Activated T-cell treated with anti-CD3 and anti-CD28 coated beads, Interleukin-2, amount 50 U/mL, for 1 hour (primary cell): ENCODE measurements at places on chromosomes 6 and 20.

- DNase-seq = no peak
These were observed 141.9 kb upstream of the NEDD9 start for GRCh38 chr6:11374036-11375010.

GRCh38 chr6:145277358-145278086, 457.8 kb downstream of the EPM2A start:
- DNase-seq = no peak

DNA sequence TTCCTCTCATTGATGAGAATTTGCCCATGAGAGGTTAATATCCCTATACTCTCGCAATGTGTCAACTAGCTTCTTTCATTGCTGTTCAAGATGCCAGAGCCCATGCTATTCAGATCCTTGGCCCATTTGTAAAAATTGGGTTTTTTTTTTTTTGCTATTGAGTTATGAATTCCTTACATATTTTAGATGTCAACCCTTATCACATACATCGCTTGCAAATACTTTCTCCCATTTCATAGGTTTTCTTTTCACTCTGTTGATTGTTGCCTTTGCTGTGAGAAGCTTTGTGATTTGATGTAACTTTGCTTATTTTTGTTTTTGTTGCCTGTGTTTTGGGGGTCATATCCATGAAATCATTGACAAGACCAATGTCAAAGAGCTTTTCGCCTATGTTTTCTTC, 32.2 kb upstream of the IPCEF1 start:
- DNase-seq = no peak

DNA sequence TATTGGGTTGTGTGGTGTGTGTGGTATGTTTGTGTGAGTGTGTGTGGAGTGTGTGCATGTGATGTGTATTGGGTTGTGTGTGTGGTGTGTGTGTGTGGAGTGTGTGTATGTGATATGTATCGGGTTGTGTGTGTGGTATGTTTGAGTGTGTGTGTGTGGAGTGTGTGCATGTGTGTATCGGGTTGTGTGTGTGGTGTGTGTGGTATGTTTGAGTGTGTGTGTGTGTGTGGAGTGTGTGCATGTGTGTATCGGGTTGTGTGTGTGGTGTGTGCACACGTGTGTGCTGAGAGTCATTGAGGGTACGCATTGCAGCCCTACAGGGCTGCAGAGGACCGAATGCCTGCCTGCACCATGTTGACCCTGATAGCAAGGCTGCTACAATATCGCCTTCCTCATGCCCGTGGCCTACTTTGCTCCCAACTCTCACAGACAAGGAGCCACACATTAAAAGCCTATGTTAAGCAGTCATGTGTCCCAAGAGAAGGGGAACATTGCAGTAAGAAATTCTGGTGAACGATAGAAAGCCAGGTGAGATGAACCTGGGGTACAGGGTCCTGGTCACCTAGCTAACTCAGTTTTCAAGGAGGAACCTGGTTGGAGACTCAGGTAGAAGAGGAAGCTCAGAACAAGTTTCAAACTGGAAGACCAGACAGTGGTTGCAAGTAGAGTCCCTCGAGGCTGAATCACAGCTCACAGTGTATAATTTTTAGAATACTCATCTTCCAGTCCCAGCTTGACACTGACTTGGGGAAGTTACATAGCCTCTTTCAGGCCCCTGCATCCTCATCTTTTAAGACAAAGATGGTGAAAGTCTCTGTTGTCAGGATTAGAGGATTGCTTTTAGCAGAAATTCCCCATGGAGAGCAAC, 45.7 kb upstream of the TMEM170B start:
- DNase-seq = no peak

DNA sequence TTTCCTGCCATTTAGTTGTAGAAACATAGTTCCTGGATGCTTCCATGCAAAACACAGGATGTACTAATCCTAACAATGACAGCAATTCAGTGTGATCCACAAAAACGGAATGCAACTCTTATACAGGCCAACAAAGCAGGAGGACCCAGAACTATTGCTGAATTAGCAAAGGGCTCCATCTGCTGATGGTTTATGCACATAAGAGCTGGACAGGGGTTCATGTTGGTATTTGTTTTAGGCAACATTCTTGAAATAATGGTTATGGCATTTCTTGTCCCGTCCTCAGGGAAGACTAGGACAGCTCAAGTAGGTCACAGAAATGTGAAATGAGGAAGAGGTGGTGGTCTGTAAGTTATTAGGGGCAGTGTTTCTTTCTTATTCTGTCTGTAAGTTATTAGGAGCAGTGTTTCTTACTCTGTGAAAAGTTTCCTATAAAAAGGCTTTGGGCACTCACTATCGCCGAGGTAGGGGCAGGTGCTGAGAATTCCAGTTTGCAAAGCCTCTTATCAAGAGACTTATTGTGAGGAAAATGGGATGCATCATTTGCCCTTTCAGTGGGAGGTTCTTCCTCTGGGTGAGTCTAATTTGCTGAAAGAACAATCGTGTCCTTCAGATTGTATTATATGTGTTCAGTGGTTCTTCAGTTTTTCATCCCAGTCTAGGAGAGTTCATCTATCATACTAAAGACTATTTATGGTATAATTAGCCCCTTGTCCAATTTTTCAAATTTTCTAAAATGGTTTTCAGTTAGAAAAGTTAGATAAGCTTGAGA, 171.1 kb downstream of the MCHR2 start:
- DNase-seq = no peak

DNA sequence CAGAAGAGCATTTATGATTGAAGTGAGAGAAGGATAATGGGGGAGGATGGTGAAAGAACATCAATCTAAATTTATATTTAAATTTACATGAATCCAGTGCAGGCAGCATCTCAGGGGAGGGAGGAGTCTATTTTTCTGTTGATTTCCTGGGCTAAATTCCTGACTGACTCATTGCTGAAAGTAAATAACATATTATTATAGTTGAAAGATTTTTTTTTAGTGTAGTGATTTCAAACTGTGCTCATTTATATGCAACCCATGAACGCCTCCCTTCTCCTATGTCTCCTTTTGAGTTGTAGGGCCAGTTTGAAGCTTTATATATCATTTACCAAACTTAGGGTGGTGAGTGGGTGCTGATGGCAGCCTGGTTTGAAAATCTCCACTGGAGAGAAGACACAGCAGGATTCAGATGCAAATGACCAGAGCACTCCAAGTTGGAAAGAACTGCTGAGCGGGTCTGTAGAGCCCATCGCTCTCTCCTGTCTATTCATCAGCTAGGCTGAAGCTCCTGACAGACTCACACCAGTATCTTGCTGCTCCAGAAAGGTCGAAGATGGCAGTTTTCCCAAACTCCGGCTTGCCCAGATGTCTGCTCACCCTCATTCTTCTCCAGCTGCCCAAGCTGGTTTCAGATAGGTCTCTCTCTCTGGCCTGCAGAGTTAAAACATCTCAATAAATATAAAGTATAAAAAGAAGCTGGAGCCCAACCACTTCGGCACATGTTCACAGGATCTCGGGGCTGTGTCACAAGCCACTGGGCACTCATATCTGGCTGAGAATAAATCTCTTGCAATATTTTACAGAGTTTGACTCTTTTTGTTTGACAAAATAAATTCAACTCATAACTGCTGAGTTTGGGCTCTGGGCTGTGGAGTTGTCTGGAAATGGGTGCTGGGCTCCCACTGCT, 18.3 kb downstream of the BTN2A1 start:
- DNase-seq = no peak

- DNase-seq = no peak
These were observed 173.2 kb downstream of the TMEM242 start for GRCh38 chr6:157150076-157150475.

DNA sequence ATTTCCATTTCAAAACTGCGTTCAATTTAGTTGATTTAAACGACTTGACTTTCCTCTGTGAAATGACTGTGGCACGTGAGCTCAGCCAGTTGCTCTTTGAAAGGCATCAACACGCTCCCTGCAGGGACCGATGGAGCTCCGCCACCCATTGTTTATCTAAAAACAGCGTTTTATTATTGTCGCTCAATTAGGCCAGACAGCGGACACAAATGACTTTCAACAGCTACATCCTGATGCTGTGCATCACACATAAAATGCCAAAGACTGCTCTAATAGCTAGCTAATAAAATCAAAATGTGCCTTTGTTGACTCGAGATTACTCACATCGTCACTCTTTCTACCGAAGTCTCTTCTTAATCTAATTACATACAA, 332.5 kb downstream of the CD83 start:
- no peak for DNase-seq

DNA sequence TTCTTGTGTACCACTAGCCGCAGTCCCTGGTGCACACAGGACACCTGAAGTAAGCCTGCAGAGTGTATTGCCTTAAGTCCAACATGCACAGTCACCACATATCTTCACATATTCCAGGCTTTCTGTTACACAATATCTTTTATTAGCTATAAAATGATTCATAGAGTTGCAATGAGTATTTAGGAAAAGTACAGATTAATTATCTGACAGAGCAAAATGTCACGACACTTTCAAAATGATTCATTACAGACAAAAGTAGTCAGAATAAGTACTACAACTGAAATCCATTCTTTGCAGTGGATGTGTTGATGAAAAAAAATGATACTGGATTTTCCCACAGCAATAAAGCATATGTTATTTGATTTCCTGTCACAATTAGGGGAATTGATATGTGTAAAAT, 199.5 kb upstream of the ASCC3 start:
- DNase-seq = no peak

DNA sequence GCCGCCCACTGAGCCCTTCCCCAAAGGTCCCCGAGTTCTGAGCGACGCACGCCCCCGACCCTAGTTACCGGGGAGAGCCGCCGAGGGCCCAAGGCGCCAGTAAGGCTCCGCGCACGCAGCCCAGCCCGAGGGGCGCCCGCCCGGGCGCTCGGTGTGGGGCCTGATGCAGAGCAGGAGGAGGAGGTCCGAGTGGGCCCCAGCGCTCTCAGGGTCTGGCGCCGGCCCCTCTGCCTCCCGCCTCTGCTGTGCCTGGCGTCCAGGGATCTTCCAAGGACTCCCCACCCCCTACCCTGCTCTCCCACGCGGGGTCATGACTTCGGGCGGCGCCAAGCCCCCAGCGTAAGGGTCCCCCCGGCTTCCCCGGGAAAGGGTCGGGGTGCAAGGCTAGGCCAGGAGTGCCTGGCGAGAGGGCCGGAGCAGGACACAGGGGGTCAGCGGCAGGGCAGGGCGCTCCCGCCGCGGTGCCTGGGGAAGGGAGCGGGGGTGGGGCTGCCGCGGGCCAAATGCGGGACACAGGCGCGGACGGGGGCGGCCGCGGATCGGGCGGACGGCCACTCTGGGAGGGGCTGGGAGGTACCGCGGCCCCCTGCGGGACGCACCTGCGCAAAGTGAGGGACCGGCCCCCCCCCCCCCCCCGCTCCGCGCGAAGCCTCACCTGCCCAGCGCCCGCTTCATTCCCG, 637 bp downstream of the ABHD12 start:
- peak; percentile 43 for DNase-seq

DNA sequence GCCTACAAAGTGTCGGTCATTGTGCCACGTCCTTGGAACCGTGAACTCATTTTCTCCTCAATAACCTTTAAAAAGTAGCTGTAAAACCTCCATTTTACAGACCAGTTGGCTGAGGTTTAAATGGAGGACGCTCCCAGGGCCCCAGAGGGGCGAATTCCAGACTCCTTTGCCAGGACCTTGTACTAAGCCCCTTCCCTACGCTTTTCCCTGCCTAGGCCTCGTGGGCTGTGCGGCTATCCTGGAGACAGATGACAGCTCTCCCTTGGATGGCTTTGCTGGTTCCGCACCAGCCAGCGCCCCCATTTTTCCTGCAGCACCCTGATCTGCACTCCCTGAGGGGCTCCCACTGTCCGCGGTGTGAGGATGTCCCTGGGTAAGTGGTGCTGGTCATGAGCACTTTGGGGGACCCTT, 12.1 kb upstream of the SNHG17 start:
- no peak for DNase-seq

DNA sequence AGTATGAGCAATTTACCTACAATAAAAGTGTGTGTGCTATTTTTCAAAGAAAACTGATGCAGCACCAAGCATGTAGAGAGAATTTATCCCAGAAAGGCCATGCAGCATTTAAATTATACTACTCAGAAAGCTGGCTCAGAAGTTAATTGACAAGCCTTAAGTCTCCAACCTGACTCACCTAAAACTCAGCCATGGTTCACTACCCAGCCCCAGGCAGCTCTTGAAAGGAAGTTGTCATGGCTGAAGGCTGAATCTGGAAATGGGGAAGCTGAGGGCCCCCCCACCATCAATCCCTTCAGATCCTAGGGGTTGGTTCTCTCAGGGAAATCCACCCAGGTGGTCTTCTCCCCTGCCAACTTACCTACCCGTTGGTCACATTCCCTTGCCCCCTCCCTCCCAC, 19.7 kb downstream of the PPIL6 start:
- DNase-seq = no peak

DNA sequence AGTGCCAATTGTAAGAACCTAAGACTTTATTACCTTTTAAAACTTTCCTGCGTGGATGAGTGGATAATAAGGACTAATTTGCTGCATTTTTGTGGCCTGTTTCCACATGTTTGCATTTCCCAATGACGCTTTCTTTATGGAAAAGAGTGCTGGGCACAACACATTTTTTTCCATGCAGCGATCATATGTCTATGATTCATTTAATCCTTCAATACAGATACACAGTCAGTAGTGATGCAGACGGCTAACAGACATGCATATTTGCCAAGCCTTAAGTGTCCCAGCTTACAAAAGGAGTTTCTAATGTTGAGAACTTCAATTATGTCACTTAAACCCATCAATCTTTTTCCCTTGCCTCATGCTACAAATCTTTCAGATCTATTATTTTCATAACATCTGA, 239.8 kb upstream of the PREP start:
- DNase-seq = no peak

DNA sequence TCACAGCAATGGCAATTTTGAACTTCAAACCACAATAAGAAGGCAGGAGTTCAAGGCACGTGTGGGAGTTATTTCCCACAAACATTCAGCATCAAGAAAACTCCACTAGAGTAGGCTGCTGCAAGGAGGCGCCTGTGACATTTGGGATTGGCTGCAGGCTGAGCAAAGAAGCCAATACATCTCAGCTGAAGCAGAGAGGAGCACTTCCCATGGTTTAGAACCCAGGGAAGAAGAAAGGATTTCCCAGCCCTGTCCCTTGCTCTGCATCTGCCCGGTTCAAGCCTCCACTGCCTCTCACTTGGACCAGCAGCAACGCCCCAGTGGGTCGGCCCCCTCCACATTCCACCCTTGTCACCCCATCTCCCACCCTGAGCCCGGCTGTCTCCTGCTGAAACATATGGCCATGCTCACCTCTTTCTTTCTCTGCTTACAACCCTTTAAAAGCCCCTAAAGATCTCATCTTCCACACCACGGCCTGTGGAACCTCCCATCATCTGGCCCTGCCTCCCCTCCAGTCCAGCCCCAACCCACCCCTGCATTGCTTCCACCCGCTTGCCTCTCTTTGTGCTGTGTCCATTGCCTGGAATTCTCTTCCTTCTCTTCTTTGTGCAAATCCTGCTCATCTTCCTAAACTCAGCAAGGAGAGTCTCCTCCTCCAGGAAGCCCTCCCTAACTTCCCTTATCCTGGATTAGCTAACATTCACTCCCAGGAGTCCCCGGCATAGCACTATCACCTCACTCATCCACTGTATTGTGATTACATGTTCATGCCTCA, 128.3 kb downstream of the ANKRD60 start:
- no peak for DNase-seq

- DNase-seq = no peak
These were observed 2.1 kb downstream of the MYLIP start for GRCh38 chr6:16130932-16131387.

- DNase-seq = no peak
These were observed 45.3 kb upstream of the SIRPG start for GRCh38 chr20:1702855-1703254.

- no peak for DNase-seq
These were observed 1249.0 kb upstream of the CITED2 start for GRCh38 chr6:140623498-140623897.
